ENCODE measurements at places on chromosomes 4 and X. TPM values are rescaled to one million over a fixed set of nuclear protein-coding genes. Genes with fewer than 3 reads are reported as not detected.

FAT4 gene
- 18.3 TPM for total RNA-seq

NXF2B gene
- not detected for total RNA-seq

RADX gene
- total RNA-seq: not detected

SNCA gene
- 0.43 TPM for total RNA-seq

CPE gene
- 86.6 TPM for total RNA-seq

CITED1 gene
- not detected for total RNA-seq

ACE2 gene
- not detected for total RNA-seq

PPP4R3C gene
- not detected for total RNA-seq

CXCL5 gene
- 8.9 TPM for total RNA-seq

RAI2 gene
- total RNA-seq: 0.12 TPM

PRMT9 gene
- 4.7 TPM for total RNA-seq

CT45A10 gene
- total RNA-seq: not detected

ENAM gene
- total RNA-seq: not detected

FGB gene
- total RNA-seq: not detected

ETNPPL gene
- not detected for total RNA-seq

FAM9B gene
- total RNA-seq: not detected

FRG2 gene
- not detected for total RNA-seq

CFAP99 gene
- total RNA-seq: not detected

EFHC2 gene
- total RNA-seq: 0.12 TPM

NPNT gene
- total RNA-seq: 1.4 TPM

TCEANC gene
- 1.8 TPM for total RNA-seq

HTRA3 gene
- total RNA-seq: 9.8 TPM

IL15 gene
- total RNA-seq: 3.7 TPM

PAGE1 gene
- total RNA-seq: not detected

OTC gene
- total RNA-seq: not detected

VCX3A gene
- total RNA-seq: not detected

FRMPD3 gene
- 0.12 TPM for total RNA-seq

C4orf36 gene
- total RNA-seq: not detected

PLS3 gene
- 249 TPM for total RNA-seq

CFI gene
- 38.8 TPM for total RNA-seq

ARHGAP36 gene
- not detected for total RNA-seq

ZIC3 gene
- total RNA-seq: not detected

SLC9B1 gene
- total RNA-seq: 0.26 TPM

GYPE gene
- 0.93 TPM for total RNA-seq

SPATA4 gene
- total RNA-seq: not detected

TMPRSS11A gene
- total RNA-seq: not detected

MUC7 gene
- total RNA-seq: not detected

PRRG1 gene
- total RNA-seq: 13.6 TPM

GCNA gene
- total RNA-seq: 4.3 TPM

ADH1A gene
- not detected for total RNA-seq

FAM114A1 gene
- 173 TPM for total RNA-seq

GRPEL1 gene
- total RNA-seq: 21.7 TPM

DMP1 gene
- total RNA-seq: not detected

MAGEB17 gene
- not detected for total RNA-seq

FANCB gene
- total RNA-seq: 0.58 TPM
